ENCODE measurements at places on chromosomes 11 and 22.

DNA sequence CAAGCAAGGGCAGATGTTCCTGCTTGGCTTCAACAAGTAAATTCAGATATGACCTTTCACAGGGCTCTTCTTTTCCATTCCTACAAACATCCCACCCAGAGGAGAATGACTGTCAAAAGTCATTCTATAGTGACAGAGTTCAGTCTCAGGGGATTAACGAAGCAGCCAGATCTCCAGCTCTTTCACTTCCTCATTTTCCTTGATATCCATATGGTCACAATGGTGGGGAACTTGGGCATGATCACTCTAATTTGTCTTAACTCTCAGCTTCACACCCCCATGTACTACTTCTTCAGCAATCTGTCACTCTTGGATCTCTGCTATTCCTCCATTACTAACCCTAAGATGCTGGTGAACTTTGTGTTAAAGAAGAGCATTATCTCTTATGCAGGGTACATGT lies 15.0 kb upstream of the OR8B8 start:
- no peak for DNase-seq

GRCh38 chr11:59669611-59670009 lies 773 bp upstream of the PATL1 start:
- DNase-seq, result no peak

DNA sequence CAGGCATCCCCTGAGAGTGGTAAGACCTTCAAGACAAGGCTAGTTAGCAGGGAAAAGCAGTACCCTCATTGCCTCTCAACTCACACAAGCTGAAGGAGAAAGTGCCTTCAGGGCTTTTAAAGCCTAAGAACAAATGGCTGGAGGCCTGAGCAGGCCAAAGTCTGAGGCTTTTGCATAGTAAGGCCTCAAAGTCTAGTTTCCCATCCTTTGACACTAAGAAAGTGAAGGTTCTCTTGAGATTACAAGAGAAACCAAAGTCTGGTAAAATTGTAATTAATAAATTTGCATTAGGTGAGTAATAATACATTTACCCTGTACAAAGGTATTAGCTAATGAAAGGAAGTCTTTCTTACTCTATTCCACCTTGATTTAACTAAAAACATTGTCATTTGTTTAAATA lies 47.0 kb upstream of the CCDC89 start:
- DNase-seq, result no peak

DNA sequence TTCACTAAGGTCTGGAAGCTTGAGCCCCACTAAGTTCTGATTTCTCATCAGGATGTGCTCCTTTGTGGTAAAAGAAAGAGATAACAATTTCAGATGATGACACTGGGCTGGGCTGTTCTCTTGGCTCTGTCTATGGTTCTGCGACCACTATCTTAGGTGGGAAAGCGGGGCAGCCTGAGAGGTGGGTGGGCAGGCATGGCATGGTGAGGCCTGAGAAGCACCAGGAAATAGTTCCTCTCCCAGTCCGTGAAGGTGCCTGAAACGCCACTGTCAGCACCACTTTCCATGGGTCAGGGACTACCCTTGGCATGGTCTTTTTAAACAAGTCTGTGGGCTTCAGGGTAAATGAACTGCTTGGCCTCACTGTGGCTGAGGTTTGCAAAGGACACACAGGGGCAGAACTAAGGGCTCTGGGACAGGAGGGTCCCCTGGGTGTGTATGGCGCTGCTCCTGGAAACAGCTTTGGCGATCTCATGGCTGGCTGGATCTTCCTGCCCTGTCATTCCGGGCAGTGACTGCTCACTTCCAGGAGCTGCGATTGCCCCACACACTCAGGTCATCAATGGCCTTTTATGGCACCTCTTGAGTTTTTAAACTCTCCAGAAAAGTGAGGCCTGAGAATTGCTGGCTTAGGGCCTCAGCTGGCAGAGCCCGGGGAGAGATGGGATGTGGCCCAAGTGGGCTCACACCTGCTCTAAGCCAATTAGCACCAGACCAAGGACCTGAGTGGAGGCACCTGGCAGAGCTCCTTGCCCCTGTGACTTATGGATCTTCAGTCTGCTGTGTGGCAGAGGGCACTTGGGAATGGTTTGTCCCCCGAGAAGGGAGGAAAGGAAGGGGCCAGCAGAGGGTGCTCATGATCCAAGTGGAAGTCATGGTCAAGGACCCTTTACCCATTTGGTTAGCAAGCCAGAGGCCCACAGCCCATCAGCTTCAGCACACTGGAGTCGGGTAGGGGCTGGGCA lies 55.6 kb upstream of the LYVE1 start:
- no peak for DNase-seq

- no peak for DNase-seq
Observed at GRCh38 chr11:100586361-100587101, 100.6 kb upstream of the ARHGAP42 start.

GRCh38 chr11:126433244-126433846 lies 77.9 kb downstream of the ST3GAL4 start:
- DNase-seq, result no peak

DNA sequence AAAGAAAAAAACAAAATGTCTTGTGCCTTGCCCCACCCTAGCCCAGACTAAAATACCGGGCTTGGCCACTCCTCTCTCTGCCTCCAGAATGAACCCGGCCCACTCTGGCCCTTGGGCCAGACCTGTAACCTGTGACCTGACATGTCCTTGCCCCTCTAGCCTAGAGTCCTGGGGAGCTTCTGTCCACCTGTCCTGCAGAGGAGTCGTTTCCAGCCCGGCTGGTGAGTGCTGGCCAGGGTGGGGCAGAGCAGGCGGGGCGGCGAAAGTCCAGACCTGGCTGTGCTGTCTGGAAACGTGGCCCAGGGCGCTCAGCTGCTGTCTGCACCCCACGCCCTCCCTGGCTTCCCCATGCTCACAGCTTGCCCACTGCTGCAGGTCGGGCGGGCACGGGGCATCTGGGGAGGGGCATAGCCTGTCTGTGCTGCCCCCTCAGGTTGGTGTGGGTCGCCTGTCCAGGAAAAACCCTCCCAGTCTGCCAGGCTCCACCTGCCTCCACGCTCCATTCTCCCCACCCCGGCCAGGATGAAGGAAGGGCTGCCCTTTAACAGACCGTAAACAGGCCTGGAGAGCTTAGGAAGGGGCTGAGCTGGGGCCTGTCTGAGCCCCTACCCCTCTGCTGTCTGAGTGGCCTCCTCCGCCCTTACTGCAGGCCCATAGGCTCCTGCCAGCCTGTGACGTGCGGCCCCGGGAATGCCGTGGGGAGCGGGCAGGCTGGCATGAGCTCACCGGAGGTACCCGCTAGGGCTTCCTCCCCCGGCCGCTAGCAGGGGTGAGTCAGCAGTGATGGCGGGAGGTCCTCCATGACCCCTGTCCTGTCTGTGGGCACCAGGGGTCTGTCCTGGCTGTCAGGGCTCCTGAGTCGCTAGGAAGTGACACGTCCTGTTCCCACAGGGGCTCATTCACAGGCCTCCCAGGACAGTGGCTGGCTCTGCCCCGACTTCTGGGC lies 1.9 kb downstream of the CD151 start:
- no peak for DNase-seq

GRCh38 chr11:111513240-111513605 lies 1.0 kb upstream of the BTG4 start:
- DNase-seq, result no peak

- DNase-seq, result no peak
Observed at GRCh38 chr11:72856551-72857345, 42.5 kb downstream of the ATG16L2 start.

GRCh38 chr11:92050305-92050704 lies 174.3 kb upstream of the FAT3 start:
- no peak for DNase-seq

GRCh38 chr22:32733196-32733768 lies 68.2 kb upstream of the TIMP3 start:
- DNase-seq, result no peak

- no peak for DNase-seq
Observed at GRCh38 chr11:105824457-105825013, 197.5 kb downstream of the MSANTD4 start.

DNA sequence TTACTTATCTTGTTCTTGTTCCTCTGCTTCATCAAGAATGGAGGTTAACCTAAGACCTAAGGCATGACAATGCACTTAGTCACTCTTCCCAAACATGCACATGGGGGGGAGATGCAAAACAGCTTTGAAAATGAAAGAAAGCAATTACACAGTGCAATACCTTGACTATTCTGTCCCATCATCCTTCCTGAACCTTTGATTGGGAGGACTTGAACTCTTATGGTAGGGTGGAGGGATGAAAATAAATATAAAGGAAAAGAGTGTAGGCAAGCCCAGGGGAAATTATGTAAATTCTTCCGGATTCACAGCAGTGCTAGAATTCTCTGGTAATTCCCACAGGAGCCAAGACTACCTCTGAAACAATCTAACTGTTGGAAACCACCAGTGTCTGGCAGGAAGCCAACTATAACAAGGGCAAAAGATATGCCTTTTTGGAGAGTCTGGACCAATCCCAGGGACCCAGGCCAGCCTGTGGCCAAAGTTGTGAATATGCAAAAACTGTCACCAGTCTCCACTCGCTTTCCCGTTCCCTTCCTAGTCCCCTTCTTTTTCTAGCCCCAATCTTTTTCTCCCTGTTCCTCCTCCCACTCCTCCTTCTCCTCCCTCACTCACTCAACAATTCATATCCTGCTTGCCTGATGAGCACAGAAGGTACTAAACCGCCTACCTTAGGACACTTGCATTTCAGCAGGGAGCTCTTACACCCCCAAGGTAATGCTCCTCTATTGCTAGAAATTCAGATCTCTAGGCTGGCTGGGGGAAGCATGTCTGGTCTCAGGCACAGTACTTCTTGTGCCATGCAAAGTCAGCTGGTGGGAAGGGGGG lies 2.5 kb upstream of the RCN1 start:
- no peak for DNase-seq

DNA sequence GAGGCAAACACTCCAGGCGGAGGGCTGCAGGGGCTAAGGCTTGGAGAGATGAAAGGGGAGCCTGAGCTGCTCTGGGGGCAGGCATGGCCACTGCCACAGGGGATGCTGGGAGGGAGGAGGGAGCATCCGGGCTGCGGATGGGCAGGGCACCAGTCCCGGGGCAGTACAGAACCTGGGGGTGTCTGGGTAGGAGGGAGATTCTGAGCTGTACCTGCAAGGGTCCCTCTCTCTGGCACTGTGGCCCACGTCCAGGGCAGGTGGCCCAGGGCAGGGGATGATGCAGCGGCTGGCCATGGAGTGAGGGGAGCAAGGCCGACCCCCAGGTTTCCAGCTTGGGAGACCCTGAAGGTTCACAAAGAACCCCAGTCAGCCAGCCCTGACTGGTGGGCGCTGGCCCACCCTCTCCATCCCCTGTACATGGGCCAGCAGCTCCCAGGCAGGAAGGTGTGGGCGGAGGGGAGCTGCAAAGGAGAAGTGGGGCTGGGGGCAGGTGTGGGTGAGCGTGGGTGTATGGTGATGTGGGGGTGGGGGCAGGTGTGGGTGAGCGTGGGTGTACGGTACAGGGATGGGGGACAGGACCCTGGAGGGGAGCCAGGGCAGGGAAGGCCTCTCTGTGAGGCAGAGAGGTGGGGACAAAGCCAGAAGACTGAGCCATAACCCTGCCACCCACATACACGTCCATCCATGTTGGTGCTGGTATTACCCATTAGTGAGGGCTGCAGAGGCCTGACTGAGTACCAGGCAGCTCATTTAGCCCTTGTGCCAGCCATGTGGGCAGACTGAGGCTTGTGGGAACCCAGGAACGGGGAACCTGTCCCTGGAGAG lies 2.2 kb upstream of the TNFRSF13C start:
- DNase-seq, result no peak

DNA sequence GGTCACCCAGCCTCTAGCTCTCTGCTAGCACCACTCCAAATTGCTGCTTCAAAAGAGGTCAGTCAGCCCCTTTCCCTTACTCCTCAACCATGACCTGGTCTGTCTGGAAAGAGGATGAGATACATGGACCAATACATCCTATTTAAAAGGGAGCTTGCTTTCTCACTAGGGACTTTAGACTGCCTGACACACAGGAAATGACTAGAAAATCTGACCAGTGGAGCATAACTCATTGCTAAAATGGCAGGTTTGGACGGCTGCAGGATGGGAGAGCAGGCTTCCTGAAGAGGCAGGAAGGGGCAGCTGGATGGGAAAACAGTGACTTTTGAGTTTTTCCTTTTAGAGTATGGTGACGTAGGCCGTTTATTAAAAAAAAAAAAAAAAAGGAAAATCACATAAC lies 25.3 kb downstream of the STIM1 start:
- no peak for DNase-seq

Measured in KG1 (cell line).